Left colon (tissue), 2 donors: ENCODE measurements at places on chromosomes 1 and 21. TPM values are rescaled to one million over a fixed set of nuclear protein-coding genes. Genes with fewer than 3 reads are reported as not detected.

DNA sequence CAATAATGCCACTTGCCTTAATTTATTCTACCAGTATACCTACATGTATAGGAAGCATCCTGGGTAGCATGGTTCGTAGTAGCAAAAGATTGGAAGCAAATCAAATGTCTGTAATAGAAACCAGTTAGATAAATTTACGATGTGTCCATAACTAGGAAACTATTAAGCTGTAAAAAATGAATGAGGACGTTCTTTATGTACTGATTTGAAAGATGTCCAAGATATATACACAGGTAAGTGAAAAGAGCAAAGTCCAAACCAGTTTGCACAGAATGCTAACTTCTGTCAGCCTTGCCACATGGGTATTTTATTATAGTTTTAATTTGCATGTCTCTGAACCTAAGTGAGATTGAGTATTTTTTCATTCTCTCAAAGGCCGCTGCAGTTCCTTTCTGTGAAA lies 251.8 kb upstream of the IRF2BP2 start:
- DNase-seq = no peak

DNA sequence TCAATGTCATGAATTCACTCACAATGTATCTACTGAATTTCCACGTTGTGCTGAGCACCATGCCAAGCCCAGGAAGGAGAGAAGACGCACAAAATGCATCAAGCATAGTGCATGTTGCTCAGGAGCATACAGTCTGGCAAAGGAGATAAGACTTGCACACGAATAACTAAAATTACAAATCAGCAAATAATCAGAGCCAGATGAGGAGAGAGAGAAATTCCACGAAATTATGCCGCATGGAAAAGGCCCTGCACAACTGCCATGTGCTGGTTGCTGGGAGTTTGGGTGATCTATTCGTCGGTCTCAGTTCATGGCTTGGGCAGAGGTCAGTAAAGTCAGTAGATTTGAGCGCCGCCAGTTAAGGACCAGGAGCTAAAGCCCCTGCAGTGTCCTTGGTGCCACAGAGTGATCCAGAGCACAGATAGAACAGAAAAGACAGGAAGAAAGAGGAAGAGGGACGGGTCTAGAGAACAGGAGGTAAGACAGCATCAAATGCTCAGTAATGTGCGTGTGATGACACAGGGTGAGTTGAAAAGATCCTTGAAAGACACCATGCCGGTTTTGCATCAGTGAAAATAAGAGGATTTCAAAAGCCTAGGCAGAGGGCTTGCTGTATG lies 55.1 kb upstream of the ZNF281 start:
- DNase-seq = no peak

- DNase-seq = no peak
Measured at GRCh38 chr1:182611787-182612186, 7.6 kb upstream of the RGS16 start.

DNA sequence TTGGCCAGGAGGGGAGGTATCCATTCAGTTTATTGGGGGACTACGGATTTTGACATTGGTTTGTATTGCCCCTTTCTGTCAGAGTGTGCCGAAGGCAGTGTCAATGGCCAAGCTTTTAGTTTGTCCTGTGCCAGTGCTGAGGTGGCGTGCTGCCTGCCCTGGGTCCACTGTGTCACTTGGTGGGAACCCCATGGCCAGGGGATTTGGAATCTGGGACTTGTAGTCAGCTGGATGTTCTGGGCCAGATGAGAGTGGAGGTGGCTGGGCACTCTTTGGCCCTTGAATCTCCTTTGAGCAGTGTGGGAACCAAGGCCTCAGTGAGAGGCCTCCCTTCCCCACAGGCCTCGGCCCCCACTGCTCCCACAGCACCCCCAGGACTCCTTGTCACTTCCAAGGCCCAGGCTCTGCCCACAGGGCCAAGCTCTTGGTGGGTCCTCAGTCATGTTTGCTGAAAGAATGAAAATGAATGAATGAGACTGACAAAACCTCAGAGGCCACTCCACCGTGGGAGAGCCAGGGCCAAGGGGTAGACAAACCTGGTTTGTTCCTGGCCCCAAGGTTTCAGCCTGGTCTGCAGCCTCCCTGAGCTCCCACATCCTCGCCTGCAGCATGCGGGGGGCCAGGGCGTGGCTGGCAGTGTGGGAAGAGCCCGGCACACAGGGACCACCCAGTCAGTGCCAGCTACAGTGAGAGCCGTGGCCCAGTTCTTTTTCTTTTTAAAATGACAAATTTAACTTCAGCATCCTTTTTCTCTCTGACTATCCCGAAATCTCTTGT lies 412.2 kb downstream of the MATN1 start:
- DNase-seq = no peak

- no peak for DNase-seq
Measured at GRCh38 chr1:245990315-245991022, 516.6 kb downstream of the SMYD3 start.

GRCh38 chr1:43284546-43285110 lies 753 bp downstream of the C1orf210 start:
- DNase-seq = no peak

DNA sequence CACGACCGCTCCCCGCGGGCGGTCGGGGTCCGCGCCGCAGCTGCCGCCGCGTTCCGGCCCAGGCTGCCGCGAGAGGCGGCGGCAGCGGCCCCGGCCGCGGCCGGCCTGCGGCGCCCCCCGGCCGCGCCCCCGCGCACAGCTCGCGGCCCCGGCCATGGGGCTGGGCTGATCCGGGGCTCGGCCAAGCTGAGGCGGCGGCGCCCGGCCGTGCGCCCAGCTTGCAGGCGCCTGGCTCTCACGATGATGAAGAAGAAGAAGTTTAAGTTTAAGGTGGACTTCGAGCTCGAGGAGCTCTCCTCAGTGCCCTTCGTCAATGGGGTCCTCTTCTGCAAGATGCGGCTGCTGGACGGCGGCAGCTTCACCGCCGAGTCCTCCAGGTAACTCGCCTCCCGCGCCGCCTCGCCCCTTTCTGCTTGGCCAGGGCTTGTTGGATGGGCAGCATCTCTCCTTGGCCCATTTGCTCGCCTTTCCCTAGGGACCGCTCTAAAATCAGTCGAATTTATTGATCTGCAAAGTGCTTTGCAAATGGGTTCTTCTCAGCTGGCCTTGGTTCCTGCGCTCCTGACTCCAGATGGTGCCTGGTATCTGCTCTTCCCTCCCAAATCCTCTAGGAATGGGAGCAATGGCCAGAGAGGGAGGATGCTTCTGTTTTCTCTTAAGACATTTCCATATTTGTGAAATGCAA lies 431 bp downstream of the EEIG2 start:
- peak; percentile 68 for DNase-seq

DNA sequence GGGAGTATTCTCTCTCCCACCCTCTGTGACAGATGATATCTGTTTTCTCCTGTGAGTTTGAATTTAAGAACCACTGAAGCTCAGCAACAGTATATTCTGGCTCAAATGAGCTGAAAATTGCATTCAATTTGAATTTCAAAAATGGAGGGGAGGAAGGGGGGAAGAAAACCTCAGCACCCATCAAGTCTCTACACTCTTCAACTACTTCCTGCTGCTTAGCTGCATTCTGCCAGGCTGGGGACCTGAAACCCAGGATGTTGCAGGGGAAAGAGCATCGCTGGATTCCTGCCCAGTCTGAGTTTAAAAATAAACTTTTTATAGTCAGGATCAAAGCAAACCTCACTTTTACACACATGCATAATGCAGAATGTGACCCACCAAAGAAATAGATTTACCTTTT lies 214.3 kb upstream of the ESRRG start:
- DNase-seq = no peak

- no peak for DNase-seq
Measured at GRCh38 chr21:36171741-36172331, 15.2 kb downstream of the DOP1B start.

- no peak for DNase-seq
Measured at GRCh38 chr1:184891440-184891839, 82.9 kb downstream of the NIBAN1 start.

MAN1C1 gene
- 1.7 TPM for total RNA-seq

IVL gene
- total RNA-seq = not detected

BTG2 gene
- total RNA-seq = 76.9 TPM
